HCEC 1CT (cell line): ENCODE measurements at places on chromosomes 4 and X.

DNA sequence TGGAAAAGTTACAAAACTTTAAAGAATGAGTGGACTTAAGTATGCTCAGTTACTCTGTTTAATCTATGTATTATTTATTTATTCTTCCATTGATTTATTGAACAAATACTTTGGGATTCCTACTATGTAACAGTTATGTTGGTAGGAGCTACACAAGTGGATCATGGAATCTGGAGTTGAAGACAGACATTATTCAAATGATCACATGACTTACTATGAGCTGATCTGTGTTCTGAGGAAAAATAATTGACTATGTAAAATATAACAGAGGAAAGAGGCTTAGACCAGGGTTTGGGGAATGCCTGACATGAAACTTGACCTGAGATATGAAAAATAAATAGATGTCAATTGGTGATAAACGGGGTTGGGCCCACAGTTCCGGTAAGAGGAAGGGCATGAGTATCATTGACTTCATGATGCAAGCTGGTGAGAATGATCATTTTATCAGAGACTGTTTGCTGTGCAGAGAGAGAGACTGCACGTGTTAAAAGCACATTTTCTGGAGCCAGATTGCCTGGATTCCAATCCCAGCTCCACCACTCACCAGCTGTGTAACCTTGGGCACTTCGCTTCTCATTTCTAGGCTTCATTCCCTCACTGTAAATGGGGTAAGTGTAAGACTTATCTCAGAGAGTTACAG lies 179.0 kb downstream of the SPCS3 start:
- DNase-seq = peak; percentile 11

- no peak for DNase-seq
These were observed 960 bp upstream of the IL1RAPL1 start for GRCh38 chrX:28586286-28586685.

- peak; percentile 17 for DNase-seq
These were observed 250.8 kb downstream of the ARHGAP24 start for GRCh38 chr4:85725721-85726170.

DNA sequence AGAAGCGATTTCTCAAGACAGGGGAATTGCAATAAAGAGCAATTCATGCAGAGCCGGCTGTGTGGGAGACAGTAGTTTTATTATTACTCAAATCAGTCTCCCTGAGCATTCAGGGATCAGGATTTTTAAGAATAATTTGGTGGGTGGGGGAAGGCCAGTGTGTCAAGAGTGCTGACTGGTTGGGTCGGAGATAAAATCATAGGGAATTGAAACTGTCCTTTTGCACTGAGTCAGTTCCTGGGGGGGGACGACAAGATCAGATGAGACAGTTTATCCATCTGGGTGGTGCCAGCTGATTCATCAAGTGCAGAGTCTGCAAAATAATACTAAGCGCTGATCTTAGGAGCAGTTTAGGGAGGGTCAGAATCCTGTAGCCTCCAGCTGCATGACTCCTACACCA lies 502.4 kb downstream of the NLGN4X start:
- DNase-seq = no peak

DNA sequence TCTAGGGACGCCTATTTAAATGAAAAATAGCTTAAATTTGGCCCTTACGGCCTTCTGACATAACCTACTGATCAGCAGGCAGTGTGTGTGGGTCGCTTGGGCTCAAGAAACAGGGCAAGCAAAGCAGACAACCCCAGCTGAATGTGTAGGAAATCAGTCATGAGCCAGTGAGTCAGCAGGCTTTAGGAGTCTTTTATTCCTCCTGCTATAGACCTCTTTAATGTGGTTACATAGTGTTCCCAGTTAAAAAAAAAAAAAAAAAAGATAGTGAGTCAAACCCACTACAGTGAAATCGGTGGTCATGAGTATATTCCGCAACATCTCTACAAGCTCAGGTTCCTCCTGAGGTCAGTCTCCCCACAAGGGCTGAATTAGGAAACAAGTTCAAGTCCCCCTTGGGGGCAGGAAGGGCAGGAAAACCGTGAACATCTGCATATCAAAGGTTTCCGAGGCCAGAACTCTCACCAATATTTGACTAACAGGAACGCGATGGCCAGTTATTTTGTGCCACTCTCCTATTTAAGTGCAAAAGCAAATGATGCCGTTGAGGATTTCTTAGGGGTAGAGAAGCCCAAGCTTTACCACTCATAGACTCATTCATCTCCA lies 32.7 kb downstream of the ACSL1 start:
- peak; percentile 88 for DNase-seq

DNA sequence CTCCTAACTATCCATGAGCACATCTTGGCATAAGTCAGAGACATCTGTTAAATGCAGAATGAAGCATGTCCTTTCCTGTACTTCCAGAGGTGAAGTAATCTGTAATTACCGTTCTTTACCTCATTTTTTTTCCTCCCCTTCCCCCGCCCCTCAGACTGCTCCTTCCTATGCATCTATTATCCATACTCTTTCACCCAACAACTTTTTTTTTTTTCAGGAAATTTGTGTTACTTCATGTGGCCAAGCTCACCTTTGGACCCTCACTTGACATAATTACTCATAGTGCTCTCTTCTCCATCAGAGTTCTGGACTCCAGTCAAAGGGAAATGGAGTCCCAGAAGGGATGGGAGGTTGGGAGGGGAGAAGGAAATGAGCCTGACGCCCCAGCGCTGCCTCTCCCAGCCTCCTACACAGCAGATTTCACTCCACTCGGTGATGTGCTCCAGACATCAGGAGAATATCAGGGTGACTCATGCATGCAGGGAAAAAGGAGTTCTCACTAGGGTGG lies 568.8 kb downstream of the STIM2 start:
- no peak for DNase-seq

DNA sequence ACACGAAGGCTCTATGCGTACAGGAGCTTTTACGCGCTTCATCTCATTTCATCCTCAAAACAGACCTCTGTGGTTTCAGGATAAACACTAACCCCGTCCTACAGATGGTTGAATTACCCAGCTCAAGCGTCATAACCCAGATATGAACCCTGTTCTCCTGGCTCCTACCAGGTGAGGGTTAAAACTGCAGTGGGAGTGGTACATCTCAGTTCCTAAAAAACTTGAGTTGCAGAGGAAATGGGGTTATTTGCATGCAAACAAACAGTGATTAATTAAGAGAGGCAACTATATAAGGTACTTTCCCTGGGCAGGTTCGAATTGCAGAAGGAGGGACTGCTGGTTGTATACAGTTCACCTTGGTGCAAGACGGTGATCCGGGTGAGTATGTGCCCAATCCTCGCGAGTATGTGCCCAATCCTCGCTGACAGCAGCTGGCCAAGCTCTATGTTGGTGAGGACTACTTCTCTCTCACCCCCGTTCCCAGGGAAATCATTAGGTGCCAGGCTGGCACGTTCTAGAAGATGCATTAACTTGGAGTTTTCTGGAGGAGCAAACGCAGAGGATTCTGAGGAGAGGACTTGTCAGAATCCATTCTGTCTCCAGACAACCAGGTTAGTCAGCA lies 72.6 kb downstream of the FHDC1 start:
- DNase-seq = no peak

DNA sequence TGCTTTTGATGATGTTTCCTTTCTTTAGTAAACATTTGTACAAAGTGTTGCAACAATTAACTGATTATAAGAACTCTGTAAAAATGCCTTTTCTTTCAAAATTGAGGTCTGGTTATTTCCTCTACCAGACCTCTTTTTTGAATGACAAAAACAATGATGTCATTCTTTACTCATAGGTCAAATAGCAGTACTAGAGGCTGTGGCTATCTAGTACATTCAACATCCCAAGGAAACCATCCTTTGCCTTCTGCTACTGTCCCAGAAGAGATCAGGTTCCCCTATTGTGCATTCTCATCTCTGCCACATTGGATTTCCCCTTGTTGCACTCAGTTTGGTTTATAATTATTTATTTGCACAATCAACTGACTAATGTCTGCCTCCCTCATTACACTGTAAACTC lies 19.1 kb upstream of the MAD2L1 start:
- DNase-seq = peak; percentile 36

DNA sequence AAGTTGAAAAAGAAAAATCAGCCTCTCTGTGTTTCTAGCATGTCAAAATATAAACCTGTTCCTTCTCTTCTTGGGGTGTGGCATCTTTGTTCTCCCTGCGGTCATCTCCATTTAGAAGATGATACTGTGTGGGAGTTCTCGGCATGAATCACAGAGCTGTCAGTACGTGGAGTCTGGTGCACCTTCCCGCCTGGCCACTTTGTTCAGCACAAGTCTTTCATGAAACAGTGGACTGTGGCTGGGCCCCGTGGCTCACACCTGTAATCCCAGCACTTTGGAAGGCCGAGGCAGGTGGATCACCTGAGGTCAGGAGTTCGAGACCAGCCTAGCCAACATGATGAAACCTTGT lies 166.5 kb downstream of the MAML3 start:
- no peak for DNase-seq

GRCh38 chr4:1866189-1866661 lies 5.0 kb upstream of the NSD2 start:
- DNase-seq = no peak

DNA sequence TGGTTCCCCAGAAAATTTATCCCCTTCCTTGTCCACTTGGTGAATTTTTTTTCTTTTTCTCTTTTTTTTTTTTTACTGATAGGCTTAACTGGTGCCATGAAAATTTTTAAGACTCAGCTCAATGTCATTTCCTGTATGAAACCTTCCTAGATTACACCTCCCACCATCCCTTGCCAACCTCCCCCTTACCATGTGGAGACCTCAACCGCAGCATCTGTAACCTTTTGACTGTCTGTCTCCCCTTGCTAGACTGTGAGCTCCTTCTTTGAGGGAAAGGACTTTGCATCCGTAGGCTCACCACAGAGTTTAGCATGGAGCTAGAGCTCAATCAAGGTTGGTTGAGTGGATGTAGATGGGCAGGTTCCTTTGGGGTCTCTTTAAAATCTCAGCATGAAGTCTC lies 5.2 kb upstream of the PGRMC1 start:
- DNase-seq = no peak

- no peak for DNase-seq
These were observed 57.6 kb downstream of the TBCK start for GRCh38 chr4:106258145-106259045.

- no peak for DNase-seq
These were observed 26.4 kb downstream of the DHRSX start for GRCh38 chrX:2474280-2474962.

- DNase-seq = peak; percentile 40
These were observed 337 bp downstream of the STIM2 start for GRCh38 chr4:26860922-26861433.

DNA sequence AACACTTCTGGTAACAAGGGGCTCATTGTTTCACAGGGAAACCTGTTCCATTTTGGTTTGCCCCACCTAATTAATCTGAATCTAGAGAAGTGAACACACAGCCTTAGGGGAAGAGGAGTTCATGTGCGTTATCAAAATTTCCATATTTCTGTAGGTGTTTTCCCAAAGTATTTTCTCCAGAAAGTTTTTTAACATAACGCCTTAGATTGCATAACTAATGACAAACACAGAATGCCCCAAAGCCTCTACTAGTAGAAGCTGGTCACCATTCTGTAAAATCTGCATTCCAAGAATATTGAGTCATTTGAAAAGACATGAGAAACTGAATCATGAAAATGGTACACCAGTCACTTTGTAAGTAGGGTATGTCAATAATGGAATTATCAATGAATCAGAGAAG lies 41.1 kb downstream of the IL13RA2 start:
- peak; percentile 70 for DNase-seq

GRCh38 chr4:147749811-147750321 lies 18.0 kb downstream of the ARHGAP10 start:
- no peak for DNase-seq

GRCh38 chr4:157271166-157271869 lies 50.8 kb downstream of the GRIA2 start:
- DNase-seq = peak; percentile 51

- no peak for DNase-seq
These were observed 4.4 kb downstream of the SCFD2 start for GRCh38 chr4:53361451-53361850.

GRCh38 chr4:854356-854755 lies 28.4 kb upstream of the CPLX1 start:
- no peak for DNase-seq

- no peak for DNase-seq
These were observed 163.6 kb upstream of the MAP3K15 start for GRCh38 chrX:19678941-19679340.

DNA sequence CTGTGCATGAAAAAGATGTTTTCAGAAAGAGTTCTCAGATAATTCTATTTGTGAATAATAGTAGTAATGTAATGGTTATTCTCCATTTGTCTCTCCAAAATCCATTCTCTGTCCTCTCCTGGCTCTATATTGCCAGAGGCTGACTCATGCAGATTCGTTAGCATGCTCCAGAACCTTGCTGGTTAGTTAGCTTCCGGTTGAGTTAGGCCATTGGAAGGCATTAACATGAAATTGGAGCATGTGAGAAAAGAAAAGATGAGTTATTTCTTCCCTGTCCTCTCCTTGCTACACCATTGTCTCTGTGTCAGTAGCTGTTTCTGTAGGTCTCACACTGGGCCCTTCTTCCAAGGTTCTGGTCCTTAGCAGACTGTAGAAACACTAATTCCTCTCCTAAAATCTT lies 23.5 kb upstream of the PRDM8 start:
- DNase-seq = peak; percentile 45

GRCh38 chr4:62161446-62161845 lies 961.3 kb downstream of the ADGRL3 start:
- DNase-seq = no peak

GRCh38 chr4:148980782-148981480 lies 538.7 kb upstream of the NR3C2 start:
- no peak for DNase-seq

DNA sequence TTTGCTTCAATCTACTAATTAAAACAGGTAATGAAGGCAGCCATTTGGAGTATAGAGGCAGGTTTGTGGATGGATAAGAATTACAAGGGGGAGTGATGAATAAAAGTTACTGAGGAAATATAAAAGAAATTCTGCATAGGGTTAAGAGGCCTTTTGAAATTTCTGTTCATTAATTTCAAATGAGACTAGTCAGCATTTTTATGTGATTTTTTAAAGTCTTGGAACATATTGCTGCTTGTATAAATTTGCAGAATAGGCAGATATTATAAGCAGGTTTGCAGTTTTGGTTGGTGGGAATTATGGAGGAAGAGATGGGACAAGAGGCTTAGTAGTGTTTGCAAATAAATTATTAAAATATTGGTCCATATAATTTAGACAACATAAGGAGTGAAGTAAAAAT lies 750.4 kb upstream of the AGA start:
- no peak for DNase-seq

DNA sequence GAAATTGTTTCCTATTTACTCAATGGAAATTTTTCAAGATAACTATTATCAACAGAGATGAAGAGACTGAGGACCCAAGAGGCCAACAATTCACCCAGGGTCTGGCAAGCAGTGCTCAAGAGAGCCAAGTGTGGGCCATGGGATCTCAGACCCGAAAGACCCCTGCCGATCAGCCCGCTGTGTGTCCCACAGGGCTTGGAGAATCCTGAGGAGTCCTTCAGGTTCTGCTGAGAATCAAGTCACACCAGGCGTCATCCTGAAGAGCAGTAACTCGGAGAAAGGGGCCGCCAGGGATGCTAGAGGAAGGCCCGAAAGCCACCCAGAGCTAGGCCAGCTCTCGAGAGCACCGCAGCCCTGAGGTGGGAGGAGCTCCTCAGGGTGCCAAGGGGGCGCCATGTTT lies 48.7 kb downstream of the FGFRL1 start:
- no peak for DNase-seq
